ENCODE measurements at places on chromosomes 2 and 18.

DNA sequence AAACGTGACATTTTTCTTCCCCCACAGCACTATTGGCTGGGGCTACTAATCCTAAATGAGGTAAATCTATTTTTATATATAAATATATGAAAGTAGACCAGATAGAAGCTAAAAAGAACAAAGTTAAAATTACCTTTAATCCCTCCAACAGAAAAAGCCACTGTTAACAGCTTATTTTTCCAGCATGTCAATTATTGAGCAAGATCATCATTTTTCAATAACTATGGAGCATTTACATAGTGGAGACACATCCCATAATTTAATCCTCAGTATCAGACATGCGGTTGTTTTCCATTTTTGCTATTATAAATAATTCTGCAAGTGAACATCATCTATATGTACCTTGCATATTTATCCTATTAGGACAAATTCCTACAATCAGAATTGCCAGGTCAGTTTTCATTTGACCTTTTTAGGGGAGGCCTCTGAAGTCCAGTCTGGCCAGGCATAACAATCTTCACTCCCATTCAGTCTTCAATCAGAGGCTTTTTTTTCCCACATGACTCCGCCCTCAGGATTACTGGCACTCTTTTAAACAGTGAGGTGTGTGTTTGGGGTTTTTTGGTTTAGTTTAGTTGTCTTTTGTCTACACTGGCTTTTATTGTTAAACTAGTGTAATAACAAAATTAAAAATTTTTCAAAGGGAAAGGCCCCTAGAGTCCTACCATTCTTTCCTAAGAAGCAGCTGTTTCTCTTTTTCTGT is 29.2 kb downstream of the SMARCAL1 start:
- H3K27me3 ChIP-seq: no peaks in the 10 kb centered on the region
- DNase-seq: no peak
- no peak overlapping the region for H3K27ac ChIP-seq
- H3K36me3 ChIP-seq: peaks cover 36% of the 10 kb centered on the region

DNA sequence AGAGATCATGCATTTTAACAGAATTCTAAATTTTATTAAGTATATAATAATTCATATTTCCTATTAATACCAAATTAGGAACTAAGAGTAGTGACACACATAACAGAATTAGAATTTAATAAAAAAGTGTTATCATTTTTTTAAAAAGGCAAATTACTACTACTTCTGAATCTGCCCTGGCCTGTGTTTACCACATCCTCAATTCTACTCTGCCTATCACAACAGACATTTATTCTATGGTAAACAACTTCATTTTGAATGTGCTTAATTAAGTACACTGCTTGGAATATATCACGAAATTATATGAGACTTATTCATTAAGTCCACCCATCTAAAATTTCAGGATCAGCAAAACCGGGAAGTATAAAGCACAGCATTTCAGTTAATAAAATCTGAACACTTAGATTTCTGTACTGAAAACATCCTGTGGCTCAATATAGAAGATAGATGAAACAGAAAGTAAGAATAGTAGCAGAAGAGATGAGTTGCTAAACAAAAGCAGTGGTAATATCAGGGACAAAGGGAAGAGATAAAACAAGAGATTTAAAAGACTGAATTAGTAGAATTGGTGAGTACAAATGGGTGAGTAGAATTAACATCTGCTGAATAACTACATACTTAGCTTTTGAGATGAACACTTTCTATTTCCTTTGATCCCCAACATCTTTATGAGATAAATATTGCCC is 3.7 kb downstream of the SMC6 start:
- no peaks in the 10 kb centered on the region for H3K27me3 ChIP-seq
- H3K27ac ChIP-seq: peak overlapping the region; percentile 28
- peaks cover 8% of the 10 kb centered on the region for H3K36me3 ChIP-seq

DNA sequence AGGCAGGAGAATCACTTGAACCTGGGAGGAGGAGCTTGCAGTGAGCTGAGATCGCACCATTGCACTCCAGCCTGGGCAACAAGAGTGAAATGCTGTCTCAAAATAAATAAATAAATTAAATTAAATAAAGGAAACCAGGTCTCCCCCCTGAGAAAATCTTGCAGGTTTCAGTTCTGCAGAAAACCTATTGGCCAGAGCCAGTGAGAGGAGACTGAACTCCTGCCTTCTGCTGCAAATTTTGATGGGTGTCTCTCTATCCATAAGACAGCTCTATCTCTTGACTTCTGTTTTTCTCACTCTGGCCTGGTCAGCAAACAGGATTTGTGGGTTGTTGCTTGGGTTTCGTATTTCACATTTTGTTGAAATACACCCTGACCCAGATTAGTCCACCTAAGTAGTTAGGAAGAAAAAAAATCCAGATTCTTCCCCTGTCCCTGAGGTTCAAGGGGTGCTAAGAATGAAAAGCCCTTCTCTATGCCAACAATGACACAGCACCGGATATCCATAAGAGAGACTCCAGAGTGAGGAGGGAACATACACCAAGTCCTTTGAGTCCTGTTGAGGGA is 86.7 kb upstream of the MAP4K4 start:
- no peaks in the 10 kb centered on the region for H3K36me3 ChIP-seq
- no peak overlapping the region for H3K27ac ChIP-seq
- no peak for DNase-seq
- H3K27me3 ChIP-seq: no peaks in the 10 kb centered on the region
- no peak overlapping the region for H3K4me3 ChIP-seq
- H3K4me1 ChIP-seq: peaks cover 7% of the 10 kb centered on the region

DNA sequence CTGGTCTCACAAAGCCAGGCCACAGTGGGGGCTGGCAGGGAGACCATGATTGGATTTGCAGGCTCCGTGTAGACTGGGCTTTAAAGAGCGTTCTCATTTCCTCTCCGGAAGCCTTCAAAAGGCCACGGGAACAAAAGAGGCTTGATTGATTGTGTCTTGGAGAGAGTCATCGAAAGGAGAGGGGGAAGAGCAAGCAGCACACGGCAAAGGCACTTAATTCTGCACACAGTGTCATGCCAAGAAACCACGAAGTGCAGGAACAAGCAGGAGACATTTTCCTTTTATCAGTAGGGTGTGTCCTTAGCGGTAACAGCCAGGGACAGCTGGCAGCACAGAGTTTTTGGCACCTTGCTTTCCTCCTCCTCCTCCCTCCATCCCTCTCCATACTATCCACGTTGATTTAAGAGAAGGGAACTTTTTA is 47.7 kb downstream of the GLI2 start:
- no peak for DNase-seq
- H3K27ac ChIP-seq: no peak overlapping the region
- no peaks in the 10 kb centered on the region for H3K27me3 ChIP-seq
- H3K4me1 ChIP-seq: peaks cover 5% of the 10 kb centered on the region
- no peaks in the 10 kb centered on the region for H3K36me3 ChIP-seq

- no peaks in the 10 kb centered on the region for H3K27me3 ChIP-seq
- no peak overlapping the region for H3K4me3 ChIP-seq
- DNase-seq: no peak
- H3K4me1 ChIP-seq: no peaks in the 10 kb centered on the region
Observed at GRCh38 chr2:107548216-107548615, 278.5 kb upstream of the RGPD4 start.

GRCh38 chr2:64035072-64035942 is 16.1 kb upstream of the VPS54 start:
- peak overlapping the region; percentile 81 for H3K27ac ChIP-seq
- H3K4me3 ChIP-seq: peak overlapping the region; percentile 40
- H3K27me3 ChIP-seq: peaks cover 2% of the 10 kb centered on the region
- H3K4me1 ChIP-seq: peaks cover 52% of the 10 kb centered on the region

DNA sequence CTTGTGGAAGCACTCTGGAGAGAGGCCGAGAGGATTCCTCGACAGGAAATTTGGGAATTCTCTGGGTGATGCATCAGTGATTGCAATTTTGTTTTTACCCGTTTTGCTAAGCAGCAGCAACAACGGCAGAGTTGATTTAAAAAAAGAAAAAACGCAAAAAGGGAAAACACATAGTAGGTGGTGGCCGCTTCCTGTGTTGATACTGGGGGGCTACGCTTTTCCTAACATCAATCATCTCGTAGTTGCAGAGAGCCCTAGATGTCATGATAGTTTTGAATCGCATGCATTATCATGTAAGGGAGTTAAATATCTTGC is 271 bp upstream of the RBM43 start:
- H3K27me3 ChIP-seq: no peaks in the 10 kb centered on the region
- peak overlapping the region; percentile 89 for H3K4me3 ChIP-seq
- peaks cover 18% of the 10 kb centered on the region for H3K4me1 ChIP-seq
- DNase-seq: no peak
- no peaks in the 10 kb centered on the region for H3K36me3 ChIP-seq

GRCh38 chr2:66457545-66457944 is 22.6 kb downstream of the MEIS1 start:
- H3K36me3 ChIP-seq: no peaks in the 10 kb centered on the region
- no peak for DNase-seq
- no peak overlapping the region for H3K27ac ChIP-seq
- no peaks in the 10 kb centered on the region for H3K27me3 ChIP-seq
- H3K4me3 ChIP-seq: no peak overlapping the region
- H3K4me1 ChIP-seq: no peaks in the 10 kb centered on the region

DNA sequence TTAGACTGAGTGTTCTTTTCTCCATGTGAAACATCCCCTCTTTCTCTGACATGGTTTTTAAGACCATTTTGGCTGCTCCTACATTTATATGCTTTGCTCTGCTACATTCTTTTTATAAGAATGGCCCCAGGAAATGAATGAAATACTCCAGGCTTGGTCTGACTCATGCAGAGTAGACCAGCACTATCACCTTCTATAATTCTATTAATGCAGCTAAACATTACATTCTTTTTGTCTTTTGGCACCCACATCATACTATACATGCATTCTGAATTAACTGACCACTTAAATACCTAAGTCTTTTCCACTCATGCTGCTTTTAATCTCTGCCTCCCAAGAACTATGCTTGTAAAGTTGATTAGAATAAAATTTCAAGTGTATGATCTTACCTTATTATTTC is 94.1 kb downstream of the AAK1 start:
- H3K27ac ChIP-seq: peak overlapping the region; percentile 21
- no peak for DNase-seq
- peaks cover 35% of the 10 kb centered on the region for H3K36me3 ChIP-seq
- no peak overlapping the region for H3K4me3 ChIP-seq
- H3K4me1 ChIP-seq: peaks cover 51% of the 10 kb centered on the region
- no peaks in the 10 kb centered on the region for H3K27me3 ChIP-seq

GRCh38 chr2:71923887-71924533 is 223.7 kb downstream of the CYP26B1 start:
- H3K4me1 ChIP-seq: no peaks in the 10 kb centered on the region
- no peak overlapping the region for H3K4me3 ChIP-seq
- H3K27ac ChIP-seq: no peak overlapping the region
- no peaks in the 10 kb centered on the region for H3K36me3 ChIP-seq
- peak; percentile 77 for DNase-seq

- no peak overlapping the region for H3K27ac ChIP-seq
- no peak for DNase-seq
- no peaks in the 10 kb centered on the region for H3K27me3 ChIP-seq
Observed at GRCh38 chr18:71942433-71942832, 601.7 kb downstream of the CBLN2 start.

DNA sequence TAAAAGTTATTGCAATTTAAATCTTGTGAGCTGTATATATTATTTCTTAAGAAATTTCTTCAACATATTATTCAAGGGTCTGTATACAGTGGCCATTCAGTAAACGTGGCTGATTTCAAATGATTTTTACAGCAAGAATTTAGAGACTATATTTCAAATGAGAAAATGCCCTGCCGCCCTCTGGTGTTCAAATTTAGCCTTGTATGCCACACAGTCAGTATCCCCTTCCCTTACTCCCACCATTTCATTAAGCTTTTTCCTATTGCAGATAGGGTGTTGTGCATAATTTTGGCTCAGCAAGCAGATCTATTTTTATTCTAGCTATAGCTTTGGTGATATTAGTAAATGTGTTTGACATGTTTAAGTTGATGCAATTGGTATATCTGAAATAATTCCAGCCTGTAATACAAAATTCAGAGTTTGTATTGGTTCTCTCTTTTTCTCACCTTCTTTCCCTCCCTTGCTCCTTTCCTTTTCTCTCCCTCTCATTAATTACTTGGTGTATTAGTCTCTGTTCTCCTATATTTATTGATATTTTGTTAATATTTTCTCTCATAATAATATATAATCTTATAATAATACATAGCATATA is 22.8 kb upstream of the SCN7A start:
- no peak overlapping the region for H3K27ac ChIP-seq
- no peak overlapping the region for H3K4me3 ChIP-seq
- no peaks in the 10 kb centered on the region for H3K36me3 ChIP-seq
- peak; percentile 30 for DNase-seq
- peaks cover 4% of the 10 kb centered on the region for H3K27me3 ChIP-seq

DNA sequence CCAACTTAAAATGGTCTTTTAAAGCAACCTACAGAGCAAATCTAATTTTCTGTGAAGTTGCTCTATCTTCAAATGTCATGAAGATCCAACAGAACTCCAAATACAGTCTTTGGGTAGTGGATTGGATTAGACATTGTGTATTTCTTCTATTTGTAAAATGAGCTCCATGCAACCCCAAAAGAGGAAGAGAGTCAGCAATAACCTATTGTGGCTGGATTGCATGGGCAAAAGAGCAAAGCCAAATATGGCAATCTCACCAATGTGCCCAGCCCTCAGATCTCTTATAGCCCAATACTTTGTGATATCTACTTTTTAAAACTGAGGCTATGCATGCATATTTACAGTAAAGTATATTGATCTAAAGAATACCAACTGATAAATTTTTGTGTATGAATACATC is 146.3 kb downstream of the TXNL1 start:
- no peak overlapping the region for H3K27ac ChIP-seq
- H3K27me3 ChIP-seq: peaks cover 10% of the 10 kb centered on the region
- no peaks in the 10 kb centered on the region for H3K4me1 ChIP-seq
- H3K4me3 ChIP-seq: no peak overlapping the region
- no peak for DNase-seq

DNA sequence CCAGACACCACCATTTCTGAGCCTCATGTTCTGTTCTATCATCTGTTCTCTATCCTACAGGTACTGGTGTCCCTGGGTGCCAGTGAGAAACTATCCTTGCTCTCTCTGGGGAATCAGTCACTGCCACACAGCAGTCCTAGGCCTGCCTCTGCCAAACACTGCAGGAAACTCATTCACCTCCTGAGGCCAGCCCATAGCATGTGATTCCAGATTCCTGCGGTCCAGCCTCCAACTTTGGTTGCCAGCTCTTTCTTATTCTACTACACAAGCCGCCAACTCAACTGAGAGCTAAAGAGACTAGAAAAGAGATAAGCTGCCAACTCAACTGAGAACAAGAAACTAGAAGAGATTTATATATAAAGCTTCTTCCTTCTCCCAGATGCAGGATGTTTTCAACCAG is 8.8 kb upstream of the TTLL4 start:
- no peak overlapping the region for H3K27ac ChIP-seq
- DNase-seq: no peak
- no peaks in the 10 kb centered on the region for H3K27me3 ChIP-seq

GRCh38 chr18:27735117-27735516 is 441.8 kb downstream of the CDH2 start:
- no peak for DNase-seq
- no peaks in the 10 kb centered on the region for H3K27me3 ChIP-seq
- no peak overlapping the region for H3K4me3 ChIP-seq
- no peak overlapping the region for H3K27ac ChIP-seq
- H3K36me3 ChIP-seq: no peaks in the 10 kb centered on the region
- no peaks in the 10 kb centered on the region for H3K4me1 ChIP-seq
